Stimulated activated CD8-positive, alpha-beta memory T cell treated with anti-CD3 and anti-CD28 coated beads, Interleukin-7, amount 100 ng/mL, for 4 hours (primary cell): ENCODE measurements at places on chromosomes 6 and 20.

GRCh38 chr6:85602100-85602499, 8.4 kb upstream of the SNX14 start:
- DNase-seq: no peak

DNA sequence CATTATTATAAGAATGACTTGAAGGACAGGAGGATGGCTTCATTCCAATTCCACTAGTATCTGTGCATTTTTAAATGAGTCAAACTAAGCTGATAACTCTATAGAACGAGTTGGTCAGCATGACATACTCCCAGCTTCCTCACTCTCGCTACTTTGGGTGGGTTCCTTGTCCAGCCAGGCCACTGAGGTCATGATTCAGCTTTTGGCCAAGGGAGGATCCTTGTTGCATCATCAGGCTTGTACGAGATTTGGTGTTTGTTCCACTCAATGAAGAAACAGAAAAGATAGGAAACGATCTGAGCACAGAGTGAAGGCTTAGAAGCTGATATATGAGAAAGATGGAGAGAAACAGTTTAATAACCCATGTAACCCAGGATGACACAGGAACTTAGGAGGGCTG, 19.8 kb downstream of the NEDD9 start:
- no peak for DNase-seq

DNA sequence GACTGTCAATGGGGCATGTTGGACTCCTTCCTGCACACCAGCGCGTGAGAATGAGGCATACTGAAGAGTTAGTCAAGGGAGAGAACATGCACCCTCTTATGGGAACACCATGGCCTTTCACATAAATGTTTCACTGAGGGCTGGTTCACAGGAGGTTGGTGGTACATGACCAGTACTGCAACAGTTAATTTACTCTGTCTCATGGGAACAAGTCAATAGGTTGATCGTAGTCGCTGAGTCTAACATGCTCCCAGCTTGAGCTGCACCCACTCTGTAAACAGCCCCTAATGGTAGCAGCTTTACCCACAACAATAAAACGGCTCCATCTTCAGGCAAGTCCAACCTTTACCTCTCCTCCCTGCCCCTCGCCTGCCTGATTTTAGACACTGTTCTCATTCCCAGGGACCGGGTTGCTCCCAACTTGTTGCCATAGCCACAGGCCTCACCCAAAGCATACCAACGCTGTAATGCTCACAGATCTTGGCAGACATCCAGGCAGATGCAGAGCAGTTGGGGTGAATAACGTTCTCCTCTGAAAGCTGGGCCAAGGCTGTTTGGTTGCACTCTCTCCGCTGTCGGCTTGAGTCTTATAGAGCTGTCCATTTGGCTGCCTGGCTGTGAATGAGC, 111.3 kb downstream of the LY86 start:
- DNase-seq: no peak

GRCh38 chr20:39504710-39505094, 542.6 kb downstream of the DHX35 start:
- DNase-seq: no peak

GRCh38 chr20:41784209-41784958, 166.2 kb upstream of the CHD6 start:
- DNase-seq: no peak

DNA sequence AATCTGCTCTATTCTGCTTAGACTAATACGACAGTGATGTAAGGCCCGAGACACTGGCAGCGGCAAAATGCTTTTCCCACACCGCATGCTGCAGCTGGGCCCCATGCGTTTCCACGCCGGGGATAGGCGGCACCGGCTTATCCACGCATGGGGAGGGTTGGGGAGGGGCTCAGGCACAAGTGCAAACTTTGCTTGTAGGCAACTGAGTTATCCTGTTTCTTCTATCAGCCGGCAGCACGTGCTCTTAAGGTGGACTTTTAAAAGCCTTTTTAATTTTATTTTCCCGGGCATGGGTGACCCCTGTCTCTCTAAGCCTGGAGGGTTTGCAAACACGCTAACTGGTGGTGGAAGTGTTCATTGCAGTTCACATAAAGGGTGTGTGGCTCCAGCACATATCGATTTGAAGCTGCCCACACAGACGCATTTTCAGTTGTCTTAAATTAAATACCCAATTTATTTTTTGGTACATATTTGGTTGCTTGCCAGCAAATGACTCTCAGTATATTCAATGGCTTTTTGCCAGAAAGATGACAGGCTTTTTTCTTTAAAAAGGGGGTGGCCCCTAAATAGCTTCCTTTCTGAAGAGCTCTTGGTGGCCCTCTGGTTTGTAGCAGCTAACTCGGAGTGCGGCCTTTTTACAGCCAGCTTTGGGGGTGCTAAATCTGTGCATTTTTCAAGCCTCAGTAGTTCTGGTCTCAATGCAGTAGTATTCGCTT, 561.8 kb upstream of the AGPAT4 start:
- DNase-seq: no peak

DNA sequence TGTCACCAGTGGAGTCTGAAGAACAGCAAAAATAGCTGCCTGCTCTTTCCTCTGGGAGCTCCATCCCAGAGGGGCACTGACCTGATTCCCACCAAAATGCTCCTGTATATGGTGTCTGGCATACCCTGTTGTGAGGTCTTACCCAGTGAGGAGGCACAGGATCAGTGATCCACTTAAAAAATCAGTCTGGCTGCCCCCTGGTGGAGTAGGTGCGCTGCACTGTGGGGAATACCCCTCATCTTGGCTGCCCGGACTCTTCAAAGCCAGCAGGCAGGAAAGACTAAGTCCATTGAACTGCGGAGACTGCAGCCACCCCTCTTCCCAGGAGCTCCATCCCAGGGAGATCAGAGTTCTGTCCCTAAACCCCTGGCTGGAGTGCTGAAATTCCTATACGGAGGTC, 230.9 kb upstream of the HTR1E start:
- no peak for DNase-seq

GRCh38 chr6:131172222-131172621, 37.0 kb downstream of the AKAP7 start:
- no peak for DNase-seq

DNA sequence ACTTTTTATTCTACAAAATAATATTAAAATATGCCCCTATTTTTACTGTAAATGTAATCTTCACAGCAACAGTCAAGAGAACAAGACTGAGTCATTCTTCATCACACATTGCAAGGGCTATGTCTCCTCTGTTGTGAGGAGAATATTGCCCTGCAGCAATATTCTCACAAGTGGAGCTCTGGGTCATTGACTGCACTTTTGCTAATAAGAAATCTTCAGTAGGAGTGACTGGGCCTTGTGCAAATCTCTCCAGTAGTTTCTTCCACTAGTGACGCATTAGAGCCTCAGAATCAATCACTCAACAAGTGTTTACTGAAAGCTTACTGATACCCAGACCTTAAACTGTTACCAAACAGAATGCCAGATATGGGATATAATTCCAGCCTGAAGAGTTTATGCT, 49.1 kb downstream of the LAMA2 start:
- DNase-seq: no peak

DNA sequence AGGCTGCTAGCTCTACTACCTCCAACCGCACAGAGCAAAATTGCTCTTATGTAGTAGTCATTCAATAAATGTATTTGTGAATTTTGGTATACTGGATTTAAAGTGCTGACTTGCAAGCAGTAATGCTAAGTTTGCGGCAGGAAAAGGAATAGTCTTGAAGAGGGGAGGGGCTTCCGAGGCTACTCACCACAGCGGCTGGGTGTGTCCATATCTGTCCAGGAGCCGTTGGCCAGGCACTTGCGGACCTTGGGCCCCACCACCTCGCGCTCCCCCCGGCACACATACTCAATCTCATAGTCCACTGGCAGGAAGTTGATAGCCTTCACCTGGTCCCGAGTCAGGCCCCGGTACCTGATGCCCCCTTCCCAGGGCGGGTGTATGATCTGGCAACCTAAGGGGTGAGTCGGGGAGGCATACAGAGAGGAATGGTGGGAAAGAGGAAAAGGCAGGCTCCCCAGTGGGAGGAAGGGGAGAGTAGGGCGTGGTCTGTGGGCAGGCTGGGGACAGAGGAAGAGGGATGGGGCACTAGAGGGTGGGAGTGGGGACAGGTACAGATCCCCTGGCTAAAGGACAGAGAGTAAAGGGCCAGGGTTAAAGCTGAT, 1.7 kb downstream of the GABBR1 start:
- DNase-seq: no peak

GRCh38 chr20:64260239-64260638, 4.7 kb downstream of the PCMTD2 start:
- DNase-seq: no peak

- DNase-seq: no peak
Measured at GRCh38 chr6:129660346-129660676, 49.7 kb downstream of the ARHGAP18 start.

DNA sequence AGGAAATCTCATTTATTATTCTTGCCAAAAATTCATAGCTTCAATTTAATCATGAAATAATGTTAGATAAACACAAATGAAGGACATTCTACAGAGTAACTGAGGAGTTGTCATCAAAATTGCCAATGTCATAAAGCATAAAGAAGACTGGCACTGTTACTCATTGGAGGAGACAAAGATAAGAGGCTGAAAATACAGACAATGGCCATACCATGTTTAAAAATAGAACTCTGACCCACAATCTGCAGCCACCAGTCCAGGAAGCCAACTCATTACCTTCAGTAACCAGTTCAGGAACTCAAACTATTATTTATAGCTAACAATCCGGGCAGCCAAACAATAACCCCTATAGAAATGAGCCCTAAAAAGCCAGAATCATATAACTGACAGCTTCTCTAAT, 795.6 kb downstream of the TENT5A start:
- DNase-seq: no peak

DNA sequence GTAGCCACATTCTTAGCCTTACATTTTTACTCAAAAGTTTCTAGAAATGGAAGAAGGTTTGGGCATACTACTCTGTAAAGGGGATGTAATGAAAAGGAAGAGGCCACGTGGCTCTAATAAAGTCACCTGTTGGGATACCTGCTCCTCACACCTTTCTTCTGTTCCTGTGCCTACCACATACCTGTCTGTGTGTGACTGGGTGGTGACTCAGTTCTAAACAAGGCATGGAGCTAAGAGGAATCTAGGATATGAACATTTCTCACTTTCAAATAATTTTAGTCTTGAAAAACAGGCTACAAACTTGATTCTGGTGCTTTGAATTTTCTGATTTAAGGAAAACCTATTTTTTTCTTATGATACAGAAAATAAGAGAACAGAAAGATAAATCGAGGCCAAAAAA, 363.6 kb downstream of the RFPL4B start:
- DNase-seq: no peak

GRCh38 chr20:20993372-20993771, 112.8 kb downstream of the LINC00237 start:
- no peak for DNase-seq

GRCh38 chr20:58981628-58982364, 740 bp downstream of the NELFCD start:
- no peak for DNase-seq

DNA sequence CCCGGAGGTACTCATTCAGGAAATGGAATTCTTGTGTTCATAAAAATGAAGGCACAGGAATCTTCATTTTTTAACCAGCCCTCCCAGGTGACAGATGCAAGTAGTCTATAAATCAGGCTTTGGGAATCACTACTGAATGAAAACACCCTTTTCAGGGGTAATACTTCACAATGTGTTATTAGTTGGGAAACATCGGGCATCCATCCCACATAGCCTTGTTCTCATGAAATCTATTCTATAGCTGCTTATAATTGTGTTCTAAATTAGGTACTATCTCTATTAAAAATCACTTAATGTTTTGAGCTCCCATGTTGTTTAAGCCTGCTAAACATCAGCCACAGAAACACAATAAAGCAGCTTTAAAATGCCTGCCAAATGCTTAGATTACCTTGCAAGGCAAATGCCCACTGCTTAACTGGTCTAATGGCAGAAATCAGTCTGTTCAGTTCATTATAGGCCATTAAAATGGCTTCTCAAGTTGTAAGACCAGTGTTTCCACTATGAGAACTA, 94.9 kb downstream of the L3MBTL3 start:
- DNase-seq: no peak

GRCh38 chr20:52039790-52040189, 151.8 kb downstream of the ZFP64 start:
- DNase-seq: no peak

- DNase-seq: peak; percentile 1
Measured at GRCh38 chr6:117906958-117907600, at the start of gene SLC35F1. TSS of gene SLC35F1 (plus strand) at chr6:117907264.
